ENCODE measurements at places on chromosomes 7 and 10.

GRCh38 chr7:70372768-70373515 lies 759.0 kb upstream of the GALNT17 start:
- peak; percentile 19 for DNase-seq

DNA sequence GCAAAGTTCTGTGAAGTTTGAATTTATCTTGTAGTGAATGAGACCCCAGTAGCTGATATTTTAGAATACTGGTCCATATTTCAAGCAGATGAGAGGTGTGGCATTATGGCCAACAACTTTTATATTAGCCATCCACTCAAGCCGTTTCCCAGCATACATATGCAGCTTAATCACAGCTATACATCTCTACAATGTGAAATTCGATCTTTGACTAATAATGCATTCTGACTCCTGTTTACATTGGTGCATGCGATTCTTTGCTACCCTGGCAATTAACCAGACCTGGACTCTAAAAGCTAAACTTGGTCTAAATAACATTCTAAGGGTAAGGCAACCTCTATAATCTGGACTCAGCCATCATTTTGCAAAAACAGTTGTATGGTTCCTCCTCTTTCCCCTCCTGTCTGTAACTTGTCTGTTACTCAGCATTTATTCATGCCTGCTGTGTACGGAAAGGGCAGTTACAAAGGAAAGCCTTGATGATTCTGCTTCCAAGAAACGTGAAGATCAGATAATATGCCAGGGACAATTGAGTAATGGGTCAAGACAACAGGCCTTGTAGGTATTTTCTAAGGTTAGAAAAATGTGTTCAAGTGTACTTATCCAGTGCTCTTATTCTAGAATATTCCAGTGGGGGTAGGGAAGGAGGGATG lies 50.6 kb downstream of the PNLIPRP2 start:
- no peak for DNase-seq

GRCh38 chr10:42866115-42866995 lies 83.8 kb downstream of the BMS1 start:
- DNase-seq = peak; percentile 32

GRCh38 chr10:42943025-42943818 lies 133.6 kb upstream of the RET start:
- no peak for DNase-seq

DNA sequence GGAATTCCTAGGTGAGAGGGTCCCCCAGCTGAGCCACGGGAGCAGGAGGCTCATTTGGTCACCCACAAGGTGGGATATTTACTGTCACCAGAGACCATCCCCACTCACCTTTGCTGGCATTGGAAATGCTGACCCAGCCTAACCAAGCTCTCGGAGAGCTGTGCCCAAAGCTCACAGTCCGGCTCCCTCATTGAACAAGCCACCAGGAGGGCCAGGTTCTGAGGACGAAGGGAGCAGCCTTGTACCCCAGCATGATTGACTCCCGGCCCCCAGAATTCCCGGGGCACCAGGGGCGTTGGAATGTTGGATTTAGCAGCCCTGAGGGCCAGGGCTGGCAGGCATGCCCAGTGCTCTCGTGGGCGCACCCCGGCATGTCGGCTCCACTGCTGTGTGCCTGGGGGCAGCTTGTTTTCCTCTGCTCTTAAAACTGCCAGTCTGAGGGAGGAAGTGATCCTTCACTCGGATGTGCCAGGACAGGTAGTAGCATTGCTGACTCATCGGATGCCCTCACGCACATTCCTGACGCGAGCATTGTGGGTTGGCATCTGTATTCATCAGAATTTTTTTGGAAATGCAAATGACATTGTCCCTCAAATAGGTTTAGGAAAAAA lies 23.3 kb downstream of the CLIP2 start:
- no peak for DNase-seq

DNA sequence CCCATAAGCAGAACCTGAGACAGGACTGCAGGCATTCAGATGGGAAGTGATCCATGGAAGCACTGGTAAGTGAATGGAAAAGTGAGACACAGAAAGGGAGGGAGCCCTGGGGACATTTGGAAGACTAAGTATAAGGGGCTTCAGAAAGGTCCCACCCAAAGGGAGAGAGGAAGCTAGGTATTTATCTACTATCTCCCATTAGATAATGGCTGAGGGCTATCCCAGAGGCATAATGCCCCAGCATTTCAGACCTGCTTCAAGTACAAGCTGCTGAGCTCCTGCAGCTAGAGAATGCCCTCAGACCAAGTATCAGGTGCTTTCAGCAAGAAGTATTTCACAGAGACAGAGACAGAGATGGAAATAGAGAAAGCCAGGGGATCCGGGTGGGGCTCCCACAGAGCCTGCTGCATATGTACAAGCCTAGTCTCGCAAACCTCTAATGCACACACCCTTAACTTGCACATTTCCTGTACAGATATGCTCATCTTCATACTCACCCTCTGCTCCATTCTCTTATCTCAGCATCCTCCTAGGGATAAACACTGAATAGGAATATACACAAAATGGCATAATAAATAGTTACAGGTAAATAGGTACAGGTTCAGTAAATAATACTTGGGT lies 20.2 kb downstream of the KDM7A start:
- DNase-seq = no peak

- DNase-seq = no peak
Measured at GRCh38 chr10:15439341-15439842, 68.3 kb upstream of the FAM171A1 start.

GRCh38 chr10:114026189-114027040 lies 17.3 kb upstream of the ADRB1 start:
- DNase-seq = no peak

- no peak for DNase-seq
Measured at GRCh38 chr10:20354166-20354565, 537.9 kb downstream of the PLXDC2 start.

All from NCI-H1436 (cell line).